Ammon's horn (tissue), 1 donor: ENCODE measurements at places on chromosomes 16 and 17.

GRCh38 chr16:69762814-69763598 is 874 bp downstream of the WWP2 start:
- no peak for DNase-seq

GRCh38 chr17:73800893-73801292 is 156.6 kb upstream of the SDK2 start:
- no peak for DNase-seq

GRCh38 chr17:41308251-41308917 is 725 bp downstream of the KRTAP16-1 start:
- peak; percentile 63 for DNase-seq

DNA sequence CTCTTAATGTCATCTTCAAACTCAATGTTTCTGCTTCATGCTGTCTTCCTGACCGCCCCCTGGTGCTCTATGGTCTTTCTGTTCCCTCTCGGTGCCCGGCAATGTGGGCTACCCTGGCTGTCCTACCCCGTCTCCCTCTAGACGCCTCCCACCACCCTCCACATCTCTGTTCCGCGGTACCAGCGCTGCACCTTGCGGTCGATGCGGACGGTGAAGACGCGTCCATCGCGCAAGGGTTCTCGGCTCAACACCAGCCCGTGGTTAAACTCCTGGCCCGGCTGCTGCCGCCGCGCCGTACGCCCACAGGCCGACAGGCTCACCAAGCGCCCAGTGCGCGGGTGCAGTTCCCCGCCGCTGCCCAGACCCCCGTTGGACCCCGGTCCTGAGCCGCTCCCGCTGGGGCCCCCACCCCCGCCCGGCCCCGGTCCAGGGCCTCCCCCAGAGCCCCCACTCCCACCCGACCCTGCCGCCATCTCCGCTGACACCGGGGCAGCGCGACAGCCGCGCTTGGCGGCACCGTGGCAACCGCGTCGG is at the start of gene NEURL4:
Gene NEURL4 (minus strand): TSS at position 496 of the 534 bp plus-strand sequence. CDS start 23 bp downstream, at position 473.
- DNase-seq, result no peak

GRCh38 chr17:59627770-59628171 is 8.1 kb downstream of the CLTC start:
- no peak for DNase-seq

- DNase-seq, result no peak
Measured at GRCh38 chr17:36092230-36092629, 2.3 kb upstream of the CCL3 start.

DNA sequence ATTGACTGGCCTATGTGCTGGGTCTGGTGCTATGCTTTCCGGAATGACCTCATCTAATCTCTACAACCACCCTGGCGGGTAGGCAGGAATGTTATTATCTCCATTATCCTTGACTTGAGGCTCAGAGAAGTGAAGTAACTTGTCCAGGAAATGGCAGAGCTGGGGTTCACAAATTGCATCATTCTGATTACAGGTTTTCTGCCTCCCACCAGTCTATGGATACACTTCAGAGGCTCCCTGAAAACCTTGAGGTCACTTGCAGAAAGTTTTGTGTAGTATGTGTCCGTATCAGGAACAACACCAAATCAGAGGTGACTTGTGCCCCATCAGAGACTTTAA is 19.1 kb downstream of the NOD2 start:
- DNase-seq, result no peak

DNA sequence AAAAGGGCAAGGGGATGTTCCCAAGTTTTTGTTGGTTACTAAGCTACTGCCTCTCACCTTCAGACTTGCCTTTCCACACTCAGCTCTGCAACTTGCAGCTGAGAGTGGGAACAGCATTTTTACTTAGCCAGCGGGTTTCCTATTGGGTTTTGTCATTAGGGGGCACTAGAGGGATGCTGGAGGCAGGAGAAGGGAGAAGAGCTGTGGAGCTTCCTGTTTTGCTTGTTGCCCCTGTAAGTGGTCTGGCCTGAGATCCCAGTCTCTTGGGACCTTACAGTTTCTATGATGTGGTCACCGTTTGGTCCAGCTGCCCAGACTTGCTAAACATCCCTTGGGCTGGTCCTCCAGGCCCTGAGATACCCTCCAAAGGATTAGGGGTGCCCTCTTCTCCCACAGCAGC is 209.6 kb upstream of the NLRP1 start:
- no peak for DNase-seq

GRCh38 chr17:68860941-68861340 is 94.3 kb downstream of the ABCA8 start:
- no peak for DNase-seq

DNA sequence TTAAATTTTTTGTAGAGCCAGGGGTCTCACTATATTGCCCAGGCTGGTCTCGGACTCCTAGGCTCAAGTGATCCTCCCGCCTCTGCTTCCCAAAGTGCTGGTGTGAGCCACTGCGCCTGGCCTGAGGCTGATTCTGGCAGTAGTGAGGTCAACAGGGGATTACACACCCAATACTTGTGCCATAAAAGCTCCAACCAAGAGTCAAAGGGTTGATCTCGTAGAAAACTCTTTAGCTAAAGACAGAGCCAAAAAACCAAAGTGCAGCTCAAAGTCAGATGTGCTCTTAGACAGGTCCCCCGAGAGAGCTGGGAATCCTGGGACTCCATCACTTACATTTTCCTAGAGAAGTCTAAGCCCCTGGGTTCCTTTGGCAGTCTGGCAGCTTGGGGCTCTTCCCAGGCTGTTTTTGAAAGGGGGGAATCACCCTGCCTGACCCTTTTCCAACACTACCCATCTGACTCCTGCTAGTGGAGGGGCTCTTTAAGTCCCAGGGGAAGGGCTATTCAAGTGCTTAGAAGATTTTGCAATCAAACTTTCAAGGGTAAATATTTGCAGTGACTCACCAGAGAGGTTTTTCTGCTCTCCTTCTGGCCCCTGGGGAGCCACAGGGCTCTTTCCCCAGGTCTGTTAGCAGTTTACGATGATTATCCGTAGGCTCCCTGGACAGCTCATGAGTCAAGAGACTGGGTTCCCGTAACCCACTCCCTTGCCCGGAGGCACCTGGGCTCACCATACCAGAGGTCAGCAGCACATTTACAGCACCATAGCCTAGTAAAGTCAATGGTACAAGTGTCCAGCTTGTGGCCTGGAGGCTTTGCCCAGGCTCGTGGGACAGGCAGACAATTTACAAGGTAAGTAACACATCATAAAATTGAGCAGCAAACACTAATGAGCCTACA is 408.7 kb downstream of the SLC39A11 start:
- no peak for DNase-seq

- DNase-seq, result no peak
Measured at GRCh38 chr17:61255647-61256046, 144.0 kb upstream of the TBX2 start.

GRCh38 chr16:68375801-68376536 is 65.2 kb downstream of the PRMT7 start:
- DNase-seq, result no peak

- DNase-seq, result no peak
Measured at GRCh38 chr16:29992344-29992967, 3.0 kb downstream of the HIRIP3 start.

GRCh38 chr16:11356573-11357331 is 11.5 kb downstream of the RMI2 start:
- DNase-seq, result peak; percentile 65

DNA sequence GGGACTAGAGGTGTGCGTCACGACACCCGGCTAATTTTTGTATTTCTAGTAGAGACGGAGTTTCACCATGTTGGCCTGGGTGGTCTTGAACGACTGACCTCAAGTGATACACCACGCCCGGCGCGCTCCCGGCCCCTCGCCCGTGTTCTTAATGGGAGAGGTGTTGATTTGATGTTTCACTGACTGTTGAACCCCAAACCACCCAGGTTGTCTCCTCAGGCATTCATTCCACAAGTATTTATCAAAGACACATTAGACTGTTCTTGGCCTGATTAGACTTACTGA is 1.4 kb downstream of the CENPN start:
- no peak for DNase-seq

- DNase-seq, result no peak
Measured at GRCh38 chr17:36205637-36206485, 5.0 kb upstream of the CCL4L2 start.

- DNase-seq, result no peak
Measured at GRCh38 chr17:58388302-58389190, 28.8 kb downstream of the RNF43 start.

GRCh38 chr17:8916466-8916865 is 49.0 kb upstream of the PIK3R6 start:
- no peak for DNase-seq
